ENCODE measurements at places on chromosomes 1 and 21. TPM values are rescaled to one million over a fixed set of nuclear protein-coding genes. Genes with fewer than 3 reads are reported as not detected.

The TTLL7 gene
- total RNA-seq = 0.77 TPM

The FCGR2B gene
- total RNA-seq = 1.5 TPM

The CD1E gene
- not detected for total RNA-seq

The PLA2G2C gene
- not detected for total RNA-seq

The AGPAT3 gene
- total RNA-seq = 69.6 TPM

The SSX2IP gene
- total RNA-seq = 7.7 TPM

The PARS2 gene
- total RNA-seq = 6.6 TPM

All from T-cell (primary cell).